ENCODE measurements at places on chromosomes 4 and X. TPM values are rescaled to one million over a fixed set of nuclear protein-coding genes. Genes with fewer than 3 reads are reported as not detected.

- DNase-seq: no peak
These were observed 21.8 kb upstream of the BBS12 start for GRCh38 chr4:122710434-122711308.

- DNase-seq: no peak
These were observed 160.2 kb upstream of the ZC4H2 start for GRCh38 chrX:65136424-65136823.

DNA sequence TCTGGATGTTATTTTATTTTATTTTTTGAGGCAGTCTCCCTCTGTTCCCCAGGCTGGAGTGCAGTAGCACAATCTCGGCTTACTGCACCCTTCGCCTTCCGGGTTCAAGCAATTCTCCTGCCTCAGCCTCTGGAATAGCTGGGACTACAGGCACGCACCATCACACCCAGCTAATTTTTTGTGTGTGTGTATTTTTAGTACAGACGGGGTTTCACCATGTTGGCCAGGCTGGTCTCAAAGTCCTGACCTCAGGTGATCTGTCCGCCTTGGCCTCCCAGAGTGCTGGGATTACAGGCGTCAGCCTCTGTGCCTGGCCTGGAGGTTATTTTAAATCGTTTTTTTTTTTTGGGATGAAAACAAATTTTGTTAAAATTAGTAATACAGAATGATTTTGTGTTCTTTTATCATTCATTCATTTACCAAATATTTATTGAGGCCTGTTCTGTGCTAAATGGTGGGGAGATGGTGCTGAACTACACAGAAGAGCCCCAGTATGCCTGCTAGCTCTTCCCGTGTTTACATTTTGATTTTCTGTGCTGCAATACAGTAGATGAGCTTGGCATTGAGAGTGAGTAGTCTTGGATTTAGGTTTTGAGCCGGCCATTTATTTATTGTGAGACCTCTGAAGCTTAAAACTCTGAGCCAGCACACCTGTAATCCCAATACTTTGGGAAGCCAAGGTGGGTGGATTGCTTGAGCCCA lies 22.7 kb downstream of the ADD1 start:
- no peak for DNase-seq

- DNase-seq: no peak
These were observed 47.3 kb upstream of the DOCK11 start for GRCh38 chrX:118448273-118448783.

- no peak for DNase-seq
These were observed 179.6 kb downstream of the GRID2 start for GRCh38 chr4:92483341-92483740.

- DNase-seq: no peak
These were observed 53.8 kb downstream of the TMEM150C start for GRCh38 chr4:82508011-82508410.

DNA sequence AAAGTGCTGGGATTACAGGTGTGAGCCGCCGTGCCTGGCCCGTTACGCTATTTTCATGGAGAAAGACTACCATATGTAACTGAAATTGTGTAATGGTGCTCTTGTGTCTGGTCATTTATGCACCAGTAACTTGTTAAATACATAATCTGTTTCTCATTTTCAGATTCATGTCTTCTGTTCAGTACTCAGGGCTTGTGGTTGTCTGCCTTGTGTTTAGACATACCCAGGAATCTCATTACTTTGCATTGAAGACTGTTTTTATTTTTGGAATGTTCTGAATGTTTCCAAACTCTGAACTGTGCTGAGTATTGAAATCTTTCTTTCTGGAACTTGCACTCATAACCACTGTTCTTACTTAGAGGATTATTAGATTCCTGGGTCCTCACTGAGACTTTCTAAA lies 52.8 kb downstream of the PDLIM5 start:
- no peak for DNase-seq

GRCh38 chr4:179352221-179352620 lies 1910.0 kb upstream of the AGA start:
- DNase-seq: no peak

DNA sequence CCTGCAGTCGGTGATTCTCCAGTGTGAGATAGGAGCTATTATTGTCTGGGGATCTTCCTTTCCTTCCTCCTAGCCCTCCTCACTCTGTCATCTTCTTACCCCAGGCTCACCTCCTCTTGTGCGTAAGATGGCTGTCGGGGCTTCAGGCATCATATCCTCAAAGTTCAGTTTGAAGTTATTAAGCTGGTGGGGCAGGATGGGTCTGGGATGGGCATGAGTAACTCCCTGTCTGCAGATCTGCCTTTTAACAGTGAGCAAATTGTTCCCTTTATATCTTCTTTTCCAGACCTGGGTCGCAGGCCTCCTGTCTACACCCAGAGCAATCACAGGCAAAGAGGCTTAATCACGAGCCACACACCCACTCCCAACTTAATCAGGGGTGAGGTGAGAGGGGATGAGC lies 900 bp upstream of the MTMR1 start:
- no peak for DNase-seq

- no peak for DNase-seq
These were observed 30.8 kb downstream of the FRMPD3 start for GRCh38 chrX:107480272-107480671.

GRCh38 chr4:112426416-112426815 lies 89.6 kb downstream of the NEUROG2 start:
- DNase-seq: no peak

- DNase-seq: no peak
These were observed 43.7 kb downstream of the STAG2 start for GRCh38 chrX:124005228-124005627.

DNA sequence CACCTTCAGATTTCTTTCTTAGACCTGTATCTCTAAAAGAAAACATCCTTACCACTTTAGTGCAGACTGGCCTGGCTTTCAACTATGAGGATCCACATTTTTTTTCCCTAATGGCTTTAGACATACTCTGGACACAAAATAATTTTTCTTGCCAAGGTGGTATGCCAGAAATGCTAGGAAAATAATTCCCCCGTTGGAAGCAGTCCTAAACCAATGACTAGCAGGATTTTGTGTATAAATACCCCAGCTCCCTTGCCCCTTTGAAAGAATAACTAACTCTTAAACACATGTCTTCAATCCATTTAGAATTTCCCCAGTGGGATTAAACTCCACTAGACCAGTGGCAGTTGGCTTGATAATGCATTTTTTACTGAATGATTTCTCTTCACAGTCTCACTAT lies 500.5 kb upstream of the FTHL17 start:
- DNase-seq: no peak

- no peak for DNase-seq
These were observed 1240.7 kb downstream of the C4orf33 start for GRCh38 chr4:130336585-130337217.

GRCh38 chr4:172892300-172892699 lies 276.3 kb upstream of the GALNT7 start:
- DNase-seq: no peak

DNA sequence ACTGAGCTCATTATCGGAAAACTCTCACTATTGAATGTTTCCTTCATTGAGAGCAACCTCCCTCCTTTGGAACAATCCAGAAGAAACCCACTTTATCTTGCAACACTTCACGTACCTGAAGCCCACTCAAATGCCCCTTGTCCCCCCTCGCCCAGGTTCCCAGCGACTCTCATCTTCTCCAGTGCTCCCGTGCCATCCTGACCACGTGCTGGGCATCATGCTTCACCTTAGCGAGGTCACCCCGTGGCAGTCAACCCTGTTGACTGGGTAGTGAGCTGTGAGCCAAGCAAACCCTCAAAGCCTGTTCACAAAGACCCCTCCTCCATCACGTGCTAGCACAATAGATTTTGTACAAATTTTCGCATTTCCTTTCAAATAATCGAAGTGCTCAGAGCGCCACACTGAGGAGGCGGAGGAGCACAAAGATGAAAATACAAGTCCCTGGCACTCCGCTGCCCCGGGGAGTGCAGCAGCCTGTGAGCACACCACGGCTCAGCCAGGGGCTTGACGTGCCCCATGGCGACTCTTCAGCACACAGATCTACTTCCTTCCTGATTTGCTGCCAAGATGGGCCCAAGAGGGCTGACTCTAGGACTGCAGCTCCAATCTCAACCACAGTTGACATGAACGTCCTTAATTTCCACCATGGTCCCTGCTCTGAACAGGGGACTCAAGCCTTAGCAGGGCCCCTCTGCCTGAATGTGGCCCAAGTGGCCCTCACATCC lies 15.6 kb downstream of the PDZD4 start:
- DNase-seq: no peak

DNA sequence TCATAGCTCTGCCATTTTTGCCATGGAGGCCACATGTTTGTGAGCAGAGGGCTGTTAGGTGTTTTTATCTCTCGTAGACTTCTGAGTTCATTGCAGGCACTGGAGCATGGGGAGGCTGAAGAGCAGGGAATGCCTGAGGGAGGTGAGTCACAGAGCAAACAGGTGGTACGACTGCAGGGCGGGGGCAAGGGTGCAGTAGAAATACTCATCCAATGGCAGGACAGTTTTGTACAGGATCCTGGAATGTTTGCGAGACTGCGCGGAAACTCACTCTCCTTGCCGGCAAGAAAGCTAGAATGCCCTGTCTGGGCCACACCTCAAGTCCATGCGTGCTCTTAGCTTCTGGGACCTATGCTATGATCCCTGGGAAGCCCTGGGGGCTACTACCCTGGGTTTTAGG lies 20.0 kb upstream of the VCX2 start:
- no peak for DNase-seq

Gene GABRG1
- total RNA-seq: not detected

Gene CLCN4
- total RNA-seq: 307 TPM

Gene VSIG4
- total RNA-seq: 36.4 TPM

Gene MAGEB1
- not detected for total RNA-seq

Gene APBB2
- total RNA-seq: 14.6 TPM

Gene HDAC6
- total RNA-seq: 66.2 TPM

Data from gastrocnemius medialis (tissue), 4 donors.